ENCODE measurements at places on chromosomes 4 and X. TPM values are rescaled to one million over a fixed set of nuclear protein-coding genes. Genes with fewer than 3 reads are reported as not detected.

AFP gene
- total RNA-seq, result 2.9 TPM

CITED1 gene
- 0.27 TPM for total RNA-seq

DNA sequence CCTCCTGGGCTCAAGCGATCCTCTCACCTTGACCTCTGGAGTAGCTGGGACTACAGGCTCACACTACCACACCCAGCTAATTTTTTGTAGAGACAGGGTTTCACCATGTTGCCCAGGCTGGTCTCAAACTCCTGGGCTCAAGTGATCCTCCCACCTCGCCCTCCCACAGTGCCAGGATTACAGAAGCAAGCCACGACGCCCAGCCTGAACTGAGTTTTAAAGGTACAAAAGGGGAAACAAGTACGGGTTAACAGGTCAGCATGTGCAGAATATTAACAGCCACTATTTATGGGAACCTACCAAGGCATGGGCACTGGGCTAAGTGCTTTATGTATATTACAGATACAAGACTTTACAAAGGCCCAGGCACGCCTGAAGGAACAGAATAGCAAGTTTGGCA is 164.3 kb upstream of the GPC4 start:
- no peak for DNase-seq
- no peaks in the 10 kb centered on the region for H3K27me3 ChIP-seq
- H3K36me3 ChIP-seq, result no peaks in the 10 kb centered on the region

DNA sequence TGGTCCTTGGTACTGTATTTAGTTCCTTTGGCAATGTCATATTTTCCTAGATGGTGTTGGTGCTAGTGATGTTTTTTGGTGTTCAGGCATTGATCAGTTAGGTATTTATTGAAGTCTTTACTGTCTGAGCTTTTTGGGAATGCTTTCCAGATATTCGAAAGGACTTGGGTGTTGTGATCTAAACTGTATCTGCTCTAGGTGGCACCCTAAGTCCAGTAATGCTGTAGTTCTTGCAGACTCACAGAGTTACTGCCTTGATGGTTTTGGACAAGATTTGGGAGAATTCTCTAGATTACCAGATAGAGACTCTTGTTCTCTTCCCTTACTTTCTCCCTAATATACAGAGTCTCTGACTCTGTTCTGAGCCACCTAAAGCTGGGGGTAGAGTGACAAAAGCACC is 513.6 kb upstream of the PITX2 start:
- H3K36me3 ChIP-seq, result peaks cover 3% of the 10 kb centered on the region
- H3K27me3 ChIP-seq, result no peaks in the 10 kb centered on the region
- 0 out of 2 replicates have a peak overlapping the region, but pooled peaks have one; percentile 39 for H3K27ac ChIP-seq

GRCh38 chrX:110992611-110993010 is 103.4 kb upstream of the PAK3 start:
- DNase-seq, result no peak
- no peak overlapping the region for H3K4me3 ChIP-seq
- H3K4me1 ChIP-seq, result no peaks in the 10 kb centered on the region
- no peaks in the 10 kb centered on the region for H3K27me3 ChIP-seq

DNA sequence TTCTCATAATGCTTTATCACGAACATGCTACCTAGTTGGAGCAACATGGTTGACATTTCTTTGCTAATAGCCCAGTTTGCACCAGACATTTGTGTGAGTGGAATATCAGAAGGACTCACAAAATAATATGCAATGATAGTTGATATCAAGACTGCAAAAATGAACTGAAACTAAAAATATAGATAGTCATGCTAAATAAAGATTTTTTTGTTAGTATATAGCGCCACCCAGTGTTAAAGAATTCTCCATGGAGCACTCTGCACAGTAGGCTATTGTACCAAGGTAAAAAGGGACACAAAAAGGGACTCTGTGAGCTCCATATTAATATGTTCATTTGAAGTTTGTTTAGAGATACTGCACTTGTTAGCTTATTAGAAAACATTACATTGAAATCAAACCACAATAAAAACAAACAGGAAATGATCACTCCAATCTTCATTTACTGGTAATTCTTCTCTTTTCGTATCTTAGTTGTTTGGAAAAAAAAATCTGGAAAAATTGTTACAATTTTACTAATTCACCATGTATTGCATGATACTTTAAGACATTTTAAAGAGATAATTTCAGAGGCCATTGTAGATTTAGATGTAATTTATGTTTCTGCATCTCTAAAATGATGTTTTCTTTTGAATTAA is 1509.6 kb downstream of the ADGRL3 start:
- DNase-seq, result no peak
- H3K4me3 ChIP-seq, result no peak overlapping the region
- H3K27me3 ChIP-seq, result no peaks in the 10 kb centered on the region
- no peaks in the 10 kb centered on the region for H3K4me1 ChIP-seq

DNA sequence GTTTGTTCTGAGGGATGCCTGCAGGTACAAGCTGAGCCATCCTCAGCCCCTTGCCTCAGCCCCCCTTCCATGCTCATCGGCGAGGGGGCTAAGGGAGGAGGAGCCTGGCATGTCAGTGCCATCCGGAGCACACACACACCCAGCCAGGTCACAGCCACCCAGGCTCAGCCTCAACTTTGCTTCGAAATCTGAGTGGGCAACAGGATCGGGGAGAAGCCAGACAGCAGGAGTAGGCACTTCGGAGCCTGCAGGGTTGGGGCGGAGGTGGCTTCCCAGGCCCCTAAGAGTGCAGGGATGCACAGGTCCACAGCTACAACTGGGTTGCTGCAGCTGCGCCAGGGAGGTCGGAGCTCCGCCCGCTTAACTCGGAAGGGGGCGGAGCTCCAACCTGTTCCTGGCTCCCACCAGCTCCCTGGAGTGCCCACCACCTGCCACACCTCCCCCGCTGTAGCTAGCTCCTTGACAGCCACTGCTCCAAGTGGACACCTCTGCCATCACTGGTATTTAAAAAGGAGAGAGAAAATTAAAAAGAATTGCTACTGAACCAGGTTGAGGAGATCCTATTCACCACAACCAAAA is 192.9 kb upstream of the GALNT7 start:
- H3K27me3 ChIP-seq, result no peaks in the 10 kb centered on the region
- no peak for DNase-seq
- no peaks in the 10 kb centered on the region for H3K4me1 ChIP-seq
- no peak overlapping the region for H3K4me3 ChIP-seq
- no peak overlapping the region for H3K27ac ChIP-seq
- H3K36me3 ChIP-seq, result no peaks in the 10 kb centered on the region

All from HFFc6 (cell line).